ENCODE measurements at places on chromosomes 7 and 10.

DNA sequence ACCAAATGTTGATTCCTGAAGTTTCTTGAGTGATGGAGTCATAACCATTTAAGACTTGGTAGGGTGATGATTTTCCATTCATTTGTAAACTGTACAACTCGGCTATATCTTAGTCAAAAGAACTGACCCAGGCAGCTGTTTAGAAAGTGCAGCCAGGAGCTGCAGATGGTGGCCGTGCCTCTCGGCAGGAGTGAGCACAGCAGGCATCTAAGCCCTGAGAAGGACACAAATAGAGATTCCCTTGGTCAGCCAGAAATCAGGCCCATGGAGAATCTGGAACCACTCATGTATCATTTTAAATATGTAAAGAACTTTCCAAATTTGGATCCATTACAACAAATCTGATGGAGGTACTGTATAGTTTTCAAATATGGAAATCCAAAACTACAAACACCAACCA is 177.0 kb upstream of the AKR1E2 start:
- no peak for DNase-seq

- no peak for DNase-seq
Observed at GRCh38 chr7:84461093-84461492, 266.5 kb upstream of the SEMA3A start.

- DNase-seq: no peak
Observed at GRCh38 chr7:121307021-121307574, 21.7 kb upstream of the WNT16 start.

GRCh38 chr10:26579256-26580063 is 118.0 kb upstream of the PDSS1 start:
- no peak for DNase-seq

- no peak for DNase-seq
Observed at GRCh38 chr10:31619531-31620061, 300.6 kb downstream of the ZEB1 start.

- no peak for DNase-seq
Observed at GRCh38 chr10:95588025-95588424, 26.9 kb upstream of the SORBS1 start.

Measured in eye (tissue), 1 donor.